Skeletal muscle cell (primary cell): ENCODE measurements at places on chromosomes 6 and 20.

- no peak for DNase-seq
Observed at GRCh38 chr6:1250489-1251197, 61.3 kb upstream of the FOXQ1 start.

- no peak for DNase-seq
Observed at GRCh38 chr6:140980265-140980887, 1152.3 kb upstream of the GJE1 start.

DNA sequence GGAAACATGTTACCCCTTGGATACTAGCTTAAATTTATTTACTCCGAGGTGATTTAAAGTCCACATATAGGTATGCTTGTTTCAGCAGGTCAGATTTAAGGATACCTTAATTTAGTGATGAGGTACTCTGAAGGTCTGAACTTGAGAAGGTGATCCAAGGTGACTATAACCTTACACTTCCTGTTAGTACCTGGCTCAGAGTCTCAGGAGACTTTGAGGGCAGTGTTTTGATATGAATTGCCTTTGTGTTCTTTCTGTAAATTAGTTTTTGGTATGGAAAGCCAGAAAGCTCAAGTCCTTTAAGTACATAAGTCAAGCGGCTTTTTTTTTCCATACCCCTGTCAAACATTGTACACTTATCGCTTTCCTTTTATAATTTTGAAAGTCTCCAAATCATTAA, 489.0 kb downstream of the CDKAL1 start:
- DNase-seq = no peak

DNA sequence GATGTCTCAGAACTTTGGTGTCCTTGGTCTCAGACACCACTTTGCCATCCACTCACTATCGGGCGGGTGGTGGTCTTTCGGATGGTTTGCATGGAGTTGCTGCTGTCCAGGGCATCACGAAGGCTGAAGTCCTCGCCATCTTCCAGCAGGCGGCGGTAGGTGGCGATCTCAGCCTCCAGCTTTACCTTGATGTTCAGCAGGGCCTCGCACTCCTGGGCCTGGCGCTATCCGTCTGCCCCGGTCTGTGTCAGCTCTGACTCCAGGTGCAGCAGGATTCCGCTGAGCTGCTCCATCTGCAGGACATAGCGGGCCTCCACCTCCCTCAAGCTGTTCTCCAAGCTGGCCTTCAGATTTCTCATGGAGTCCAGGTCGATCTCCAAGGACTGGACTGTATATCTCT, 36.0 kb downstream of the ZNF311 start:
- DNase-seq = no peak

DNA sequence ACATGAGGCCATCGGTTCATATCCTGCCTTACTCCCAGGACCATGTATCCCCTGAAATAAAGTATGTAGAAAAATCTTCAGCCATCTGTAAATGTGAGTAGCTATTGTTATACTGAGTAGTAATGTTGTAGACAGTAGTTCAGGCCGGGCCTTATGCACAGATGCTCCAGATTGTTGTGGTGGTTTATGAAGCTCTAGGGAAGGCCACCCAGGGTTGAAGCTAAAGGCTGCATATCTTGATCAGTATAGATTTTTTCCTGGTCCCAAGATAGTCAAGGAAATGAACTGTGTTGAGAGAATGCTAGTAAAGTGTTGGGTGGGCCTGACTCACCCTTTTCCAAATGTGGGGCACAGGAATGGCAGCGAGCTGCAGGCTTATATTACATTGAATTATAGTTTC, 81.4 kb downstream of the FNDC1 start:
- no peak for DNase-seq

DNA sequence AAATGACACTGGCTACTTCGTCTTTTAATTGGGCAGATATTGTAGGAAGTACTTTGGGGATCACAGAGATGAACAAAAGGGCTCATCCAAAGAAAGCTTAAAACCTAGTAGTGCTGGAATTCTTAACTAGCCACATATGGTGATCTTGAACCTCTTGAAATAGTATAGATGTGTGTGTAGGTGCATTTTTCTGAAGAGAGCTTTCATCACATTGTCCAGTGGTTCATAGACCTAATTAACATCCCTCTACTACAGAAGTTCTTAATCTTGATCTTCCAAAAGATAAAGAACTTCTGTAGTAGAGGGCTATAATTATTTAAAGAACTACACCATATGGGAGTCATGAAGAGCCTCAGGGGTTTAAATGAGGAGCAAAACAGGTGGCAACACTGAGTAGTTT, 2.3 kb upstream of the PRIM2 start:
- no peak for DNase-seq

DNA sequence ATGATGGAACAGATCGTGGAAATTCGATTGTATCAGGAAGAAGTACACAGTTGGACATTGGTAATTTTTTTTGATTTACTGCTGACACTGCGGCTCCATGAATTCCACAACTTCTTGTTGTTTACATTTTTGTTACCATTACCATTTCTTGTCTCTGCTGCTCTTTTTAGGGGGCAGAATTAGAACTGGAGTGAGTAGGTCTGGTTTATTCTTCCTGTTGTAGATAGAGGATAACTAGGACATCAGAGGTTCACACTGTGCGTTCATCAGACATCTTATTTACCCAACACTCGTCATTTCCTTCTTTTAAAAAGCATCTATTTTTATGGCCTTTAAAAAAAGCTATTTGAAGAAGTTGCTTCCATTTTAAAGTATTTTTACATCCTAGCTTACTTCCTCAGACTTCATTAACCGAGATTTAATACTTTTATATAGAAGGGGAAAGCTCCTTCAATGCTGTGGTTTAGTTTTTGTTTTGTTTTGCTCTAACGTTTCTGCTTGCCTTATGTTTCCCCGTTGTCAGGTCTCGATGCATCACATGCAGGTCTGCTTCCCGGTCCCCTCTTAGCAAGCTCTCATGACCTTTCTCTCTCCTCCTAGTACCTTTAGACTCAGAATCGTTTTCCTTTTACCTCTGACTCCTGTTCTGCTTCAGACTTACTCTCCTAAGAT, 139.1 kb downstream of the ARID1B start:
- DNase-seq = no peak

GRCh38 chr6:53922539-53922981, 127.8 kb downstream of the LRRC1 start:
- no peak for DNase-seq
